Retina (tissue), 1 donor: ENCODE measurements at places on chromosomes 11 and 22.

DNA sequence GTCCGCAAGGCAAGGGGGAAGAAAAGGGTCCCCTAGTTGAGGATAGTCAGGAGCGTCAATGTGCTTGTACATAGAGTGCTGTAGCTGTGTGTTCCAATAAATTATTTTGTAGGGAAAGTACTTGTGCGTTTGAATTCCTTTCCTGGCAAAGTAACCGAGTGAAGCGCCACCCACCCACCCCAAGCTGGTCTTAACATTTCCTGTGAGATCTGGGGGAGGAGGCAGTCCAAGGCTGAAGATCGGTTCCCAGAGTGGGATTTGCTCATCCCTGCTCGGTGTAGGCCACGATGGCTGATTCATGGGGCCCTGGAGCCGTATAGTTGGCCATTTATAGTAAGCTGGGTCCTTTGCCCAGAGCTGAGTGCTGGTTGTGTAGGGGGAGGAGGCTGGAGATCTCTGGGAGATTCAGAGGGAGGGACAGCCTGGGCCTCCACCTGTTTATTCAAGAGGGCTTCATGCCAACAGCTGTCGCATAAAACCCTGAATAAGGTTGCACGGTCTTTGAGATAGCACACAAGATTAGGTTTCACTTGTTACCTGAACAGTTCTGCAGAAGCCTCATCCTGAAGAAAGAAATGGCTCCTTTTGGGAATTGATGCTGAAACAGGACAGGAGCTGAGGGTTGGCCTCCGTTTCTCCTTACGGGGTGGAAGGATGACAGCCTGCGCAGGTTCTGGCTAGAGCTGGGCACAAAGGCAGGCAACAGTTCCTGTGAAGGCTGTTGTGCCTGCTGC lies 2.4 kb downstream of the ATF4 start:
- peak; percentile 31 for DNase-seq

GRCh38 chr11:12864316-12865156 lies 144.6 kb upstream of the RASSF10 start:
- peak; percentile 60 for DNase-seq

- peak; percentile 67 for DNase-seq
Measured at GRCh38 chr11:68206211-68206610, 6.9 kb downstream of the KMT5B start.

GRCh38 chr11:45847911-45848316 lies 639 bp downstream of the CRY2 start:
- no peak for DNase-seq

DNA sequence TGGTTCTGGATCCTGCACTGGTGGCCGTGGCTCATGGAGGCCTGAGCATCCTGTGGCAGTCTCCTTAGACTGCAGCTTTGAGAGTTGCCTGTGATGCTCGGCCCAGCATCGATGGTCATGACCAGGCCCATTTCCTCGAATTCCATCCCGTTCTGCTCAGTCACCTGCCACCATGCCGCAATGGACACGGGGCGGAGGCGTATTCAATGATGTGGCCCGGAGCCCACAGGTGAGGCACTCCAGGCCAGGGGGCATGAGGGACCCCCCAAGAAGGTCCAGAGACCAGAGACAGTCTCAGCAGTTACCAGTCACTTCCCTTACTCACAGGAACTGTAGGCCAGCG lies 53.6 kb downstream of the SHANK2 start:
- DNase-seq, result no peak
